Activated CD8-positive, alpha-beta memory T cell treated with anti-CD3 and anti-CD28 coated beads for 24 hours (primary cell): ENCODE measurements at places on chromosomes 7 and 10.
A peak's percentile ranks its signal among the peaks of the same experiment; 100 is the strongest.

GRCh38 chr10:16944986-16945385 lies 127.8 kb upstream of the RSU1 start:
- no peak for DNase-seq

- no peak for DNase-seq
Observed at GRCh38 chr7:30765408-30765807, 5.8 kb upstream of the MINDY4 start.

GRCh38 chr7:106063692-106064091 lies 48.4 kb downstream of the SYPL1 start:
- no peak for DNase-seq

DNA sequence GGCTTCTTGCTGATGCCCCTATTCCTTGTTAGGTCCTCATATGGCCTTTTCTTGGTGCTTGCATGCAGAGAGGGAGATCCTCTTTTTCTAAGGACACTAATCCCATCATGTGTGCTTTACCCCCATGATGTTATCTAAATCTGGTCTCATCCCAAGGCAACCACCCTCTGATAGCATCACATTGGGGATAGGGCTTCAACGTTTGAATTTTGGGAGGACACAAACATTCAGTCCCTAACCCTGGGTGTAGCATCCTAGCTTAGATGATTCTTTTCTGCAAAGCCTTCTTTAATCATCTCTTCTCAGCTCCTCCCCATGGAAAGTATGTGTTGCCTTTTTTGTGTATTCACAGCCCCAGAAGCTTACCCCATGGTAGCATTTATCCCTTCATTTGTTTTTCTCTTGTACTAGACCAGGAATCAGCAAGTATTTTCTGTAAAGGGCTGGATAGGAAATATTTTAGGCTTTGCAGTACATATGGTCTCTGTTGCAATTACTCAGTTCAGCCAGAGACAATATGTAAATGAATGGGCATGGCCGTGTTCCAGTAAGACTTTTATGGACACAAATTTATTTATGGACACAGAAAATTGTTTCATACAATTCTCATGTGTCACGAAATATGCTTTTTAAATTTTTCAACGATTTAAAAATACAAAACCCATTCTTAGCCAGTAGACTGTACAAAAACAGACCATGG lies 101.5 kb upstream of the CSTF2T start:
- DNase-seq = no peak

- DNase-seq = no peak
Observed at GRCh38 chr10:58993480-58994221, 182.8 kb upstream of the PHYHIPL start.

- no peak for DNase-seq
Observed at GRCh38 chr10:89080660-89081059, 90.1 kb downstream of the FAS start.

GRCh38 chr10:119807960-119808697 lies 64.5 kb downstream of the MCMBP start:
- DNase-seq = no peak

GRCh38 chr10:77737608-77738007 lies 100.0 kb upstream of the KCNMA1 start:
- no peak for DNase-seq

- no peak for DNase-seq
Observed at GRCh38 chr7:128767475-128768110, 8.0 kb downstream of the OPN1SW start.

DNA sequence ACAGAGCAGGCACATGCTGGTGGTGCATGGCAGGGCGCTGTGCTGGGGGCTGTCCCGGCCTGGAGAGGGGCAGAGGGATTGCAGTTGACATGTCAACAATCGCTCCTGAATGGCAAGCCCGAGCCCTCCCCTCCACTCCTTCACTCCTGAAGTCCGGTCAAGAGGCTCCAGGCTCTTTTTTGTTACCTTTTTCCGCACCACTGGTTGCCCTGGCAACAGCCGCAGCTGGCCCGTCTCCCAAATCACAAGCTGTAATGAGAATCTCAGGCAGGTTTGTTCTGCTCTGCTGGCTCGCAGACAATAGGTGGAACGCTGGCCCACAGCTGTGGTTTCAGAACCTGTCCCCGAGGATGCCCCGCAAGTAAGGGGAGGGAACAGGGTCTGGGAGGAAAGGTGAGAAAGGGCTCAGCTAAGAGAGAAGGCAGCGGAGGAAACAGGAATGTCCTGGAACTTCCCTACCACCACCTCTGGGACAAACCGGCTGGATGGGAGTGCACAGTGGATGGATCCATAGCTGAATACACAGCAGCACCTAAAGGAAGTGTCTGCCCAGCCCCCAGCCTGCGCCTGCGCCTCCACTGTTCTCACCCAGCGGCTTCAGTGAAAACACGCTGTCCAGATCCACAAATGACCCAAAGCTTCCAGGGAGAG lies 58.9 kb downstream of the CALML3 start:
- no peak for DNase-seq

DNA sequence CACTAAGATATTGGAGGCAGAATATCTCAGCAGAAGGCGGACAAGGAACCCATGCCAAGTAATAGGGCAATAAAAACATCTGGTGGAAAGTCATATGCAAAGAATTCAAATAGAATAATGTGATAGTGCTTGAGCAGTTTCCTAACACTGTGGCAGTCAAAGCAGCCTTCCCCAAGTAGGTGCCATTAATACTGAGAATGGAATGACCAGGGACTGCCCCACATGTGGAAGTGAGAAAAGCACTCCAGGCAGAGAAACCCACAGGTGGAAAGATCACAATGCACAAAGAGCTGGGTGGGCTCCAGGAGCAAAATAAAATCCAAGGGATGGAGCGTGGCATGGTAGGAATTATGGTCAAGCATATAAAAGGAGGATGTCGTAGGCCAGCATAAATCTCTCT lies 64.4 kb upstream of the NME8 start:
- no peak for DNase-seq

DNA sequence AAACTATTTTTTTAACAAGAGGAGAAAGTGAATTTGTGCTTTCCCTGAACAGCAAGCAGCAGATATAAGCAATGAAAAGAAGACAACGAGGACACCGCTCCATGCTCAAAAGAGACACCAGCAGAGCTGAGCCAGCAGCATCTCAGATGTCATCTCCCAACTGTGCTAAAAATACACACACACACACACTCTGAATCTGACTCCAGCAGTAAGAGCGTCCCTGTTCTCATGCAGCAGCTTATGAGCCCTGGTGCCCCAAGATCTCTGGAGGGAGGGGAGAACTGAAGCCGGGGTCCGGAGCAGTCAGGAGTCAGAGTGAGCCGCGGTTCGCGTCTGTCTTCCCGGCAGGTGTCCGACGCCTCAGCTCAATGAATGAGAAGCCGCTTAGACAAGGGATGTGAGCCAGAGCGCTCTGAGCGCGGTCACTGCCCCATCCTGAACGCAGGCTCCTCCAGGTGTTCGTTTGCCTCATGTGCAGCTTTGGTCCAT lies 49.2 kb downstream of the SVIL start:
- no peak for DNase-seq

GRCh38 chr10:124072106-124072505 lies 21.3 kb downstream of the CHST15 start:
- no peak for DNase-seq

- DNase-seq = no peak
Observed at GRCh38 chr7:141785706-141786552, 4.1 kb upstream of the TAS2R5 start.

GRCh38 chr10:88416801-88417200 lies 166.3 kb downstream of the RNLS start:
- DNase-seq = no peak

DNA sequence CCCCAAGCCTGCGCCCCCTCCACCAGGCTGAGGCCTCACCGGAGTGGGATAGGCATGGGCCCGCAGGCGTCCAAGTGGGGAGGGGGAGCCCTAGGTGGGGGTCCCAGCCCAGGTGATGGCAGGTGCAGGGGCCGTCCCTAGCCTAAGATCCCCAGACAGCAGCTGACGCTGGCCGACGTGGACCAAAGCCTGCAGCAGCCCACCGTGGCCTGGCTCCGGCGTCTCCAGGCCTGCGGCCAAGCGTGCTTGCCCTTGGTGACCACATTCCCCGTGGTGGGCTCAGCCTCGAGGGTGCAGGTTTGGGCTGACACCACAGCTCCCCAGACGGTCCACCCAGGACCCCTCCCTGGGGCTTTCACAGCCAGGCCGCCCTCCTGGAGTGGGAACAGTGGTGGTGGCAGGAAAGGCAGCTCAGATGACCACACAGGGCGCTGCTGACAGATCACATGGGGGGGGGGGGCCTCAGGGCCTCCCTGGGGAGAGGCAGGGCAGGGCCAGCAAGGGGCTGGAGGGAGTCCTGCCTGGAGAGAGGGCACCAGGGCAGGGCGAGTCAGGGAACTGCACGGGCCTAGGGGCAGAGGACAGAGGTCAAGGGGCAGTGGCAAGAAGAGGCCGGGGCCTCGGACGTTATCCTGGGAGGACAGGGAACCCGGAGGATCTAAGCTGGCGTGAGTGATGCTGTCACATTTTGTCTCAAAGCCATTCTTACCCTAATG lies 767 bp upstream of the ADAM8 start:
- DNase-seq = peak; percentile 60
